ENCODE measurements at places on chromosomes 12 and 14.

DNA sequence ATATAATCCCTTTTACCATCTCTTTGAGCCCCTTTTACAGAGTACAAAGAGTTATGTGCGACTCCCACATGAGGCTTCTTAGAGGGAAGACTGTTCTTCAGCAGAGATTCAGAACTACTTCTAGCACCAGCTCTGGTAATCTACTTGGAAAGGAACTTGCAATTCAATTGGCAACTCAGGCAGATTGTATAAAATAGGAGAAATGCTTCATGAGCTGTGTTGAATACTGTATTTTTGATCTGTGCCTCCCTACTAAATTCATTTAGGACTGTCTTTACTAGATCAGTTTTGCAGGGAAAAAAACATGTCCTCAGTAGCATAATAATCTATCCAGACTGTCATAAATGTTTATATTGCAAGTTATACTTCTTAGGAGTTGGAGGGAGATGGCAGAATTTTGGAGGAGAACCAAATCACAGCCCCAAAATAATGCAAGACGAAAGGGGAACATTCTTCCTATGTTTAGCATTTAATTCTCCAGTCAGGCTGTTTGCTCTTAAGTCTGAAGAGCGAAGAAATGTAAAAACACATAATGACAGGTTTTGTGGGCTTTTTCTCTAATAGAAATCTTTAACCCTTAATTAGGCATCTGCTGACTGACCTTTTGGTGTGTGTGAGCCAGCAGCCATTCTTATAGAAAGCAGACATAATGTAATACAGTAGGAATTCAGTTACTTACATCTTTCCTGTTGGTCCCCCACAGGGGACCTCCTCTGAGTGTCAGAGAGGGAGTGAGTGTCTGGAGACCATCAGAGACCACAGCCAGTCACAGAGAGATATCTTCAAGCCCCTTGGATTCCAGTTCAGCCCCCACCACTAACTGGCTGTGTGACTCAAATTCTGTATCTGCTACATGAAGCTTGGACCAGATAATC is 3.9 kb downstream of the ANO4 start:
- DNase-seq: no peak

DNA sequence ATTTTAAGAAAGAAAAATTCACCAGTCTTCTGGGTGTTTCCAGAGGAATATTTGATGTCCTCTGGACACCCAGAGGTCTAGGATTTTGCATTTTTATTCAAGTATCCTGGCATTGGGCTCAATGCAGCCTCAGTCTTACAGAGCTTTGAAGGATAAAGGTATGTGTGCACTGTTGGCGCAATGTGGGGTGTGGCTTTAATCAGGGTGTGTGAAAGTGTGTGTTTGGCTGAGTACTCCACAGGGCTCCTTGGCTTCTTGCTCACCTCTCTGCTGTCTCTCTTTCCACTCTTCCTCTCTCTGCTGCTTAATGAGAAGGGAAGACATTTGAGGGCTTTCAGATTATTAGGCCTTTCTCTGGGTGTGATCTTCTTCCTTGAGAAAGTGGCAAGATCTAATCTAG is 193.3 kb upstream of the CCND2 start:
- no peak for DNase-seq

- no peak for DNase-seq
Observed at GRCh38 chr12:113270709-113271009, 49.4 kb downstream of the TPCN1 start.

DNA sequence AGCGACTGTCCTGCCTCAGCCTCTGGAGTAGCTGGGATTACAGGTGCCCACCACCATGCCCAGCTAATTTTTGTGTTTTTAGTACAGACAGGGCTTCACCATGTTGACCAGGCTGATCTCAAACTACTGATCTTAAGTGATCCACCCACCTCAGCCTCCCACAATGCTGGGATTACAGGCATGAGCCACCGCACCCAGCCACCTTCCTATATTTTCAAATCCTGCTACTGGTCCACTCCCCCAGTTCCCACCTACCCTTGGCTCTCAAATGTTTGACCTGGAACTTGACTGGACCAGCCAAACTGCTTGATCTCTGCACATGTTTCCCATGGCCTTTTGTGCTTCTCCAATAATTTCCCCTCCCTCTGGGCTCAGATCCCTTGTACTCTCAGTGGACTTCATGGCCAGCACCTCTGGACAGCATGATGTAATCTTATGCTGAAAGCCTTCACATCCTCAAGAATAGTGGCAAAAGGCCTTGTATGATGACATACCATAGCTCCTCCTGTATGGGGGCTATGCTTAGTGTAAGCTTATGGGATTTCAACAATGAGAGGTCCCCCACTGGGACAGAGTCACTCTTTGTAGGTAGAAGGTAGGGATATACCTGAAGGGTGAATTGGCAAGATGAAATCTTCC is 2.5 kb upstream of the CCDC184 start:
- no peak for DNase-seq

- DNase-seq: no peak
Observed at GRCh38 chr14:99573436-99574098, 30.4 kb downstream of the CCDC85C start.

DNA sequence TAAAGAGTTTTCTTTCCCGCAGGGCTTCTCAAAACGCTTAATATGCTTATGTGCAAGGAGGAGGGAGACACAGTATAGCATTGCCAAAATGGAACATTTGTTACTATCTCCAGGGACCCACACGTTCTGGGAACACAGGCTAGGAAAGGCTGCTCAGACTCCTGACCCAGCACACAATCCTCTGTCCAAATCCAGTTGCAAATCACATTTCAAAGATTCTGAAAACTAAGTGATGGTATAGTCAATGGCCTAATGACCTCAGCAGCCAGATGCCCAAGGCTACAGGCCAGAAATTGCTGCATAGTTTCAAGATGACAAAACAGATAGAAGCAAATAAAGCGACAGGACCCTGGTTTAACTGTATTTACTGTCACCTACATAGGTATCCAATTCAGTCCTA is 97.0 kb upstream of the GRIP1 start:
- peak; percentile 22 for DNase-seq

- DNase-seq: no peak
Observed at GRCh38 chr12:95413576-95413975, 60.4 kb upstream of the METAP2 start.

- no peak for DNase-seq
Observed at GRCh38 chr12:124248941-124249825, 45.7 kb upstream of the RFLNA start.

DNA sequence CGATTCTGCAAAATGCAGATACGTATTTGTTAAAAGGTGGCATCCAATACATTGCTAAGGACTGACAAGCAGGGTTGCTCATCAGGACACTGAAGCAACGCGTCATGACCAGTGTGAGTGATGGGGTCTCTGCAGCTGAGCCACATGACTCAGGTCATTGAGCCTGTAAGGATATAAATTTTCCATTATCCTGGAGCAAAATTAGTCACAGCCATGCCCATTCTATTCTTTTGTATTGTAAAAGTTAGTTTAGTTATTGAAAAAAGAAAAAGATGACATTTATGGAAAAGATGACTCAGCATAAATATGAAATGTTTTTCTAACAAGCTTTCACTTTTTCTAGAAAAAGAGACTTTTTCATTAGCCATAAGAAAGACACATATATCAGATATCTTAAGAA is 268.0 kb upstream of the TMEM132C start:
- DNase-seq: no peak

DNA sequence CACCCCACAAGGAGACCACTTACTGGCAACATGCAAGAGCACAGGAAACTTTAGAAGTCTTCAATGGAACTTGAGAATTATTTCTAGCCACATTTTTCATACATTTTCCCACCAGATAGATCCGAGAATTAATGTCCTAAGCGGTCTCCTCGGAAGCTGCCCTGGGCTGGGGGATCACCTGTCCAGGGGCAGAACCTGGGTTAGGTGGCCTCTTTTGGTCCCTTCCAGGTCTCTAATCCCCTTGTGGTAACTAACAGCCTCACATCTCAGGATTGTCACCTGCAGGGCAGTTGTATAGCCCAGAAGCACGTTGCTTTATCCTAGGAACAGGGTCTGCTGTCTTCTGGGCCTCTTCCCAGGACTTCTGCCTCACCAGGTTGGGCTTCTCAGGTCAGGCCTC is 38.7 kb upstream of the PRMT8 start:
- no peak for DNase-seq

GRCh38 chr12:76375470-76375869 is 27.3 kb upstream of the BBS10 start:
- no peak for DNase-seq

DNA sequence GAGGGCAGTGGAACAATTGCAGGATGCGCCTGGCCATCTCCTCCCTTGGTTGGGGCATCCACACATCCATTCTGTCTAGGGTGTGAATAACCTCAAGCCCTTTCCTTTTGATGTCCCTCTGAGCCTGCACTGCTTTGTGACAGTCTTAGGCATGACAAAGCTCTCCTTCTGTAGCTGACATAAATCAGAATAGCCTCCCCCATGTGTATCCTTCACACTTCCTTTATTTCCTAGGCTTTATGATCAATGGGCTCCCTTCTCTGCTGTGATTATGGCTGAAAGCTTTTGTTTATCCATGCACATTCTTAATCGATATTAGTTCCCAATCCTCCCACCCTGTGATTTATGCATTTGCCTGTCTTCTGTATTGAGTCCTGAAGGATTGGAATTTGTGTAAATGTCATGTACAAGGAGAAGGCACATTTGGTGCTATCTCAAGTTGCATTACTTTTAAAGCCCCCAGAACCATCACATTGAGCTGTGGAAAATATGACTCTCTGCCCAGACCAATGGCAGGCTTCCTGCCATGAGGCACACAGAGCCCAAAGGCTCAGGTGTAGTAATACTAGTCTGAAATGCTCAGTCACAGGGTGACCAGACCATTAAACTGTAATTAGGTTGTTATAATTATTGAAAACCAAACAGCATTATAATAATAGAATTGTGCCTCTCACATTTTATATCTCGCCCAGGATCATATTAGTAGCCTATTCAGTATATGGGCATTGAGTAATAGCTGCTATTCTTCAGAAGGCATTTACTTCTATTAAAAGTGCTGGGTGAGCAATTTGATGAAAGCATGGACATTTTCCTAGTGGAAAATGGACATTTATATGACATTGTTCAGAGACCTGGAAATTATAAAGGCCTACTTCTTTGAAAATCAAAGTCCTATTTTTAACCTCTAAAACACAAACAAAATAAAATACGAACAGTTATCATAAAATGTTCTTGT is 14.0 kb downstream of the EMP1 start:
- DNase-seq: no peak

DNA sequence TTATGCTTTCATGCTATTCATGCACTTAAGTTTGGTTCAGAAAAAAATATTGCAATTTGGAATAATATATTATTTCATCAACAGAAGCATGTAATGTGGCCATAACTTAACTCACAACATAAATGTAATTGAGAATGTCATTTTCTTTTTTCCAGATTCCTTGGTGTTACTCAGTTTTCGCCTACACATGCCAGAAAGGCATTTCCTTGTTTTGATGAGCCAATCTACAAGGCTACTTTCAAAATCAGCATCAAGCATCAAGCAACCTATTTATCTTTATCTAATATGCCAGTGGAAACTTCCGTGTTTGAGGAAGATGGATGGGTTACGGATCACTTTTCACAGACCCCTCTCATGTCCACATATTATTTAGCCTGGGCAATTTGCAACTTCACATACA is 14.4 kb downstream of the TRHDE start:
- no peak for DNase-seq

DNA sequence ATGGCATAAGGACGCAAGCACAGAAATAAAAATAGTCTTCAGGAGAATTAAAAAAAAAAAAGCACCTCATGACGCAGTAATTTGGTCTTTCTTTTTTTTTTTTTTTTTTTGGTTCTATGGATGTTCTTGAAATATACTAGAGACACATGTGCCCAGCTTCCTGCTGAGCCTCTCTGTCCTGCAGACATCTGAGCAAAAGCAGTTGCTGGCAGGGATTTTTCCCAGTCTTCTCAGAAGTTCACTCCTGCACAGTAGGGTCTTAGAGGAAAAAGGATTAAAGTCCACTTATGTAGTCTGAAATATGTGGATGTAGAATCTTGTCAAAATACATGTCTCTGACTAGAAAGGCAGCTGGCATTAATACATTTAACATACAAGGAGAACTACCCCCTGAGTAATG is 1888.1 kb upstream of the SEL1L start:
- DNase-seq: no peak

Data from NCI-H1694 treated with DMSO at 0.1 percent for 48 hours (cell line).